Stimulated activated CD4-positive, alpha-beta T cell treated with anti-CD3 and anti-CD28 coated beads, Interleukin-2, amount 100 ng/mL, for 24 hours (primary cell): ENCODE measurements at places on chromosomes 1 and 21.

GRCh38 chr1:119285482-119285881 lies 83.1 kb upstream of the HAO2 start:
- DNase-seq: no peak

GRCh38 chr1:86419277-86419903 lies 4.6 kb upstream of the CLCA2 start:
- DNase-seq: no peak

DNA sequence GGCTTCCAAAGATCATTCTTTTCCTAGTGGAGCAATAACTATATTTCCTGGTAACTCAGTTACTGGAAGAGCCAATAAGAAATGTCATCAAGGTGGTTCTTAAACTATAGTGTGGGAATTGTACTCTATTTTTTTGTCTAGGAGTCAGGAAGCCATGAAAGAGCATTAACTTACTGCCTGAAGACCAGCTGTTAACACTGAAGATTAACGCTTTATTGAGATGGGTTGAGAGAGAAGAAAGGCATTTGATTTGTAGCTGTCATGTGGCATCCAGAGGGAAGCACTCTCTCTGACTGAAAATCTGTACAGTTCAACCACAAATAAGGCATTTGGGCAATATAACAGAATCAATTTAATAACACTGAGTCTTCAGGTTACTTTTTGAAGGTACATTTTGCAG lies 76.0 kb downstream of the DNM3 start:
- DNase-seq: no peak

DNA sequence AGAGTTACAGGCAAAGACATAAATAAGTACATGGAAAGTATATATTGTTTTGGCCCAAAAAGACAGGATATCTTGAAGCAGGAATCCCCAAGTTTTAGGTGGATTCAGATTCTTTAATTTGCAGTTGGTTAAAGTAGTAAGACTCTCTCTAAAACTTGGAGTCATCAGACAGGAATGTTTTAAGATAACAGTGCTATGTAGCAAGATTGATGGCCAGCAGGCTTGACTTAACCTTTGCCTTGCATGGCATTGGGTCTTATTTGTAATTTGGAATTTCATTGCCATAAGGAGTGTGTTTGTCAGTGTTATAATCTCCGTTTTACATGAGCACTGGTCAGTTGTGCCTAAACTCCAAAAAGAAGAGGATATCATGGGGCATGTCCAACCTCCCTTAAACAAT lies 727.6 kb upstream of the CHRM3 start:
- no peak for DNase-seq

GRCh38 chr1:55747408-55747841 lies 532.3 kb upstream of the USP24 start:
- DNase-seq: no peak

DNA sequence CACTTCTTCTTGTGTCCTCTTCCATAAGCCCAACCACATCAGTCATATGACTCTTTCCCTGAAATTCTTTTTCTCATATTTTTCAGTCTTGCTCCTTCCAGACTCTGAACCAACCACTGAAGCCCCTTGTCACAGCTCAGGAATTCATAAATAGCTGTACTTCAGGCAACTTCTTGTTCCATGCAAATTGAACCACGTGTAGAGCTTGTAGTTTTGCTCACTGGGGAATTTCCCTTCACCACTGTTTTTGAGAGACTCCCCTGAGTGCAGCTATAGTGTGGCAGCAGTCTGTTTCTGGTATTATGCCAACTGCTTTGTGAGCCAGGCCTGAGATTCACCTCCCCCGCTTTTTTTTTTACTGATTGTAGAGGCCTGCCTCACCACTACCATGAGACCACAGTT lies 150.3 kb upstream of the SPAG17 start:
- no peak for DNase-seq

- DNase-seq: no peak
Measured at GRCh38 chr1:161037661-161038522, 872 bp downstream of the TSTD1 start.

GRCh38 chr21:36709868-36710728 lies 11.2 kb downstream of the SIM2 start:
- no peak for DNase-seq

GRCh38 chr1:214777364-214777763 lies 174.4 kb downstream of the CENPF start:
- no peak for DNase-seq

DNA sequence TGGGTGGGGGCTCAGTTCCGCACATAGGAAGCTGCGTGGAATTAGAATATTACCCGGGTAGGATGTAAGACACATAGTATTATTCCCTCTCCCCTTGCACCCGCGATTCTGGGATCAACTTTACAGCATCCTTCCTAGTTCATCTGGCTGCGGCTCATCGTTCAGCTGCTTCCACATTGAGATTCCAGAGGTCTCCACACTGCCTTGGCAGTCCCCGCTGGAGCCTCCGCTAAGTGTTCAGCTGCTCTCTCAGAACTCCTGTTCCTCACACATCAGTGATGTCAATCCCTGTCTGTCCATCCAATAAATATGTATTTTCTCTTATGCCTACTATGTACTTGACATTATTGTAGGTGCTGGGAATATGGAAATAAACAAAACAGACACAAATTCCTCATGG lies 135.6 kb upstream of the SYT6 start:
- DNase-seq: no peak

GRCh38 chr1:22143065-22144033 lies at the start of gene WNT4:
Gene WNT4, minus strand, starts transcription at chr1:22143097. Its CDS starts 175 bp downstream, at chr1:22142922.
- DNase-seq: peak; percentile 43

DNA sequence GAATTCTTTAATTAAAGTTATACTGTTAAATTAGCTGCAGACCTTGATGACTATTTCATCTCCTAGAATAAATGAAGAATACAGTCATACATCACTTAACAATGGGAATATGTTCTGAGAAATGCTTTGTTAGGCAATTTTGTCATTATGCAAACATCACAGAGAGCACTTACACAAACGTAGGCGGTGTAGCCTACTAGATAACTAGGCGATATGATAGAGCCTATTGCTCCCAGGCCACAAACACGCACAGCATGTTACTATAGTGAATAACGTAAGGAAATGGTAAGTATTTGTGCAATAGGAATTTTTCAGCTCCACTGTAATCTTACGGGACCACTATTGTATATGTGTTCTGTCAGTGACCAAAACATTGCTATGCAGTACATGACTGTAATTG lies 37.6 kb upstream of the DESI2 start:
- DNase-seq: no peak

DNA sequence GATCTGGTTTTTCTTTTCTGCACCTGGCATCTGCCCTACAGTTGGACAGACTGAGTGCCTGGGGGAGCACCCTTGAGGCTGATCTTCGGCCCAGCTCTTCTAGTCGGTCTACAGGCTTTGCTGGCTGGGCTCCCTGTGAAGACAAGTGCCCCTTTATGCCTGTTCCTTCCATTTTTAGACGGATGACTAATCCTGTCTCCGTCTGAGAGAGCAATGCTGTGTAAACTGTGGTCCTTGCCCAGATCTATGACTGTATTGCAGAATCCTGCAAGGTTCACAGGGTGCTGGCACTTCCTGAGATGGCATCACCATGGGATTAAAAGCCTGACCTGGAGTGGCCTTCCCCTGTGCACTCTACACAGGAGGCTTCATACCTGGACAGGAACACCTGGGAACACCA lies 47.6 kb upstream of the SAMD13 start:
- DNase-seq: no peak

GRCh38 chr1:226687426-226687825 lies 51.7 kb downstream of the ITPKB start:
- DNase-seq: peak; percentile 39

DNA sequence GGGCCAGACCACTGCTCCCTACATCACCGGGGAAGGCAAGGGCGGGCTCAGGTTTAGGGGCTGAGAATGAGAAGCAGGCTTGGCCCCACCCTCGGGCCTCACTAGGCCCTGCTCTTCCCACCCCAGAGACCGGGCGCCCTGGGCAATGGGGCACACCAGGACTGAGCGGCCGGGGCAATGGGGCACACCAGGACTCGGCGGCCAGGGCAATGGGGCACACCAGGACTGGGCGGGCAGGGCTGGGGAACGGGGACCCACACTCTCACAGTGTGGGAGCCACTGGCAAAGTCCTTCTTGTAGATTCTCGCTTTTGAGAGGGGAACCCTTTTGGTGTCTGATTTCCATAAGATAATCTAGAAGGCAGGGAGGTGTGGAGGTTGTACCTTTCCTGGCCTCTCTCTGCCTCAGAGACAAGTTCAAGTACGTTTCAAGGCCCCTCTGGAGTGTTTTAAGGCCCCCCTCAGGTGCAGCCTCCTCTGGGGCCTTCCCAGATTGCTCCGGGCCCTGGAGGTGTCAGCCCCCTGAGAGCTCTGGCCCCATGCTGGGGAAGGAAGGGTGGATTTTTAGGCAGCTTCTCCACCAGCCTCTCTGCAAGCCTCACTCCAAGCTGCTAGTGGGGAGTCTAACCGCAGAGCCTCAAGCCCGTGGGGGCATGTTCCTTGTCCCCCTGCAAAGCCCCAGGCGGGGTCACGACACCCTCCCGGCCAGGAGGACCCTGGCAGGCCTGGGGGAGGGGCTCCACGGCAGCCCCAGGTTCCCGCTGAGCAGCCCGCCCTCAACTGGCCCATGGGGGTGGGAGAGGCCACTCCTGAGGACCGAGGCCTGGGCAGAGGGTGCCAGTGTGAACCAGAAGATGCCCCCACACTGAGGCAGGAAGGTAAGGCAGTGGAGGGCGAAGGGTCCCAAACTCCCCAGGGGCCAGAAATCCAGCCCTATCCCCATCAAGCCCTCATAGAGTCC lies 66.2 kb downstream of the ARHGEF16 start:
- DNase-seq: no peak

DNA sequence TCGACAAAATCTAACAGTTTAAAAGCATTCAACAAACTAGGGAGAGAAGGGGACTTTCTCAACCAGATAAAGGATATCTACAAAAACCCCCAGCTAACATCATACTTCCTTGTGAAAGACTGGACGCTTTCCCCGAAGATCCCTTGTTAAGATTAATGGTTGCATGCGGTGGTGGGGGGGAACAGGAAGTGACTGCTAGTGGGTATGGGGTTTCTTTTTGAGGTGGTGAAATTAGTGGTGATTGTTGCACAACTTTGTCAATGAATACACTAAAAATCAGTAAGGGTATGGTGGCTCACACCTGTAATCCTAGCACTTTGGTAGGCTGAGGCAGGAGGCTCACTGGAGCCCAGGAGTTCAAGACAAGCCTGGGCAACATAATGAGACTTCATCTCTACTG lies 26.9 kb upstream of the EYA3 start:
- DNase-seq: peak; percentile 53

GRCh38 chr1:96568639-96569038 lies 152.9 kb upstream of the PTBP2 start:
- DNase-seq: no peak

GRCh38 chr1:180156631-180157091 lies 2.0 kb downstream of the QSOX1 start:
- no peak for DNase-seq

DNA sequence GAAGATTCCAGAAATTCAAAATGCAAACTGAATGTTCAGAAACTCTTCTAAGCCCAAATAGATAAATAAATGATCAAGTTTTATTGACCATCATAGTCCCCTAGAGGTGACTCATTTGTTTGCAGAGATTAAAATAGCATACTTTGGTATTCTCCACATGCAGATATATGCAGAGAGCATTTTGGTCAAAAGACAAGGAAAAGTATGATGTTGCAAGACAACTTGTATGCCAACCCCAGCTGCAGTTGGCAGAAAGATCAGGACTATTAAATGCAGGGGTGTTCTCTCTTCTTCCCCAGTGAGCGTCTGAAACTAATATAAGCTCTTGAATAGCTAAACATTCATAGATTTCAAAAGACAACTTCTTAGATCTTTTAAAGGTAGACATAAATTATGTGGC lies 404.9 kb downstream of the LTN1 start:
- DNase-seq: no peak

DNA sequence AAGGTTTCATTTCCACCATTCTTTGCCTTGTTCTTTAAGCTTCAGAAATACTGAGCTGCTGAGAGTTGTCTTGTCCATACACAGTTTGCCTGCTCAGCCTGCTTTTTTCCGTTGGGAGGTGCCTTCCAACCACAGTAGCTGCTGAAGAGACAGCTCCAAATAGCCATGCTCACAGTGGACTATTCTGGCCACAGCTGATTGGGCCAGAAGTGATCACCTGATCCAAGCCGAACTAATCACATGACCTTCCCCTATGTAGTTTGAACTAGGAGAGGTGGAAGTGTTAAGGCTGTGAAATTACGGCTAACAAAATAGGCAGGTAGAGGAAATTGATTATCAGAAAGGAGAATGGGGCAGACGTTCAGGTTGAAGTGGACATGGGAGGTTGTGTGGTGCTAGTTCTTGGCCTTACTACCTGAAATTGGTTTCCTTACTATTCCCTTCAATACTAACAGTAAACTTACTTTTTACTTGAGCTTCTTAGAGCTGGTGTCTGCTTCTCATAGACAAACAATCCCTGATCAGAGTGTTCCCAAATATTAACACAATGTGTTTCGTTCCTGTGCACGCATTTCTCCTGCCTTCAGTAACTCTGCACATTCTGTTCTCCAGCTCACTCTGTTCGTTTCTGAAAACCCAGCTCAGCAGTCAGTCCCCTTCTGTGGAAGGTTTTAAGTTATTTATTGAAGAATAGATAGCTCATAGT lies 136.1 kb downstream of the RWDD3 start:
- no peak for DNase-seq

DNA sequence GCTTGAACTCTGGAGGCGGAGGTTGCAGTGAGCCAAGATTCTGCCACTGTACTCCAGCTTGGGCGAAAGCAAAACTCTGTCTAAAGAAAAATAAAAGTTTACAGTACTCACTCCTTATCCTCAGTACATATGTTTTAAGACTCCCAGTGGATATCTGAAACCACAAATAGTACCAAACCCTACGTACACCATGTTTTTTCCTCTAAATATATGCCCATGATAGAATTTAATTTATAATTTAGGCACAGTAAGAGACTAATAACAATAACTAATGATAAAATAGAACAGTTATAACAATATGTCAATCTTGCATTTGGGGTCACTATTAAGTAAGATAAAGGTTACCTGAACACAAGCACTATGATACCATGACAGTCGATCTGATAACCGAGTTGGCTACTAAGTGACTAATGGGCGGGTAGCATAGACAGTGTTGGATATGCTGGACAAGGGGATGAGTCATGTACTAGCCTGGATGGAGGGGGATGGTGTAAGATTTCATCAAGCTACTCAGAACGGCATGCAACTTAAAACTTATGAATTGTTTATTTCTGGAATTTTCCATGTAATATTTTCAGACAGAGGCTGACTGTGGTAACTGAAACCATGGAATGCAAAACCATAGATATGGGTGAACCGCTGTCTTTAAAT lies 43.7 kb downstream of the ST7L start:
- DNase-seq: no peak

DNA sequence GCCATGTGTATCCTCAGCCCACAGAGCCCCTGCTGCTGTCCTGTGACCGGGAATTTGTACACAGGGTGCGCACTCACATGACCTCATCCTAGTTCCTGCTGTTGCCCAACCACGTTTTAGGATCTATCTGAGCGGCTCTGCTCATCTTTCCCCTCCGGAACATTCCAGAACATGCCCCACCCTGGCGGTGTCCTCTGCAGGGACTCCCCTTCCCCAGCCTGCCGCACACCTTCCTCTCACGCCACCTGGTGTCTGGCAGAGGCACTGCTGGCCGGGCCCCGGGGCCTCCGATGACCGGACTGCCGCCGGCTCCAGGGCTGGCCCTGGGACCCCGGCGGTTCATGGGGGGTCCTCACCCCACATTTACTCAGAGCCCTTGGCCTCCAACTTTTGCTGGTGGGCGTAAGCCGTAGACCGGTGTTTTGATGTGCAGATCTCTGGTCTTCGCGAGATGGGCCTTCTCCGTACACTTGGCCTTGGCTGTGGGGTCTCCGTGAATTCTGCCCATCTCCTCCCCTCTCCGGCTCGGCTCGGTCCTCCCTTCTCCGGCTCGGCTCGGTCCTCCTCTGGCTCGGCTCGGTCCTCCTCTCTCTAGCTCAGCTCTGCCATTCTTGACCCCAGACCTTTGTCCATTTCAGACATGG lies 29.5 kb downstream of the ARHGEF16 start:
- peak; percentile 58 for DNase-seq
